GM03348 (cell line): ENCODE measurements at places on chromosomes 16 and 17.

- no peak for DNase-seq
These were observed 26.1 kb downstream of the HSBP1 start for GRCh38 chr16:83833921-83834320.

- DNase-seq: no peak
These were observed 18.7 kb upstream of the ADGRG1 start for GRCh38 chr16:57609541-57610401.

GRCh38 chr16:9212621-9213020 lies 121.2 kb downstream of the HAPSTR1 start:
- DNase-seq: no peak

DNA sequence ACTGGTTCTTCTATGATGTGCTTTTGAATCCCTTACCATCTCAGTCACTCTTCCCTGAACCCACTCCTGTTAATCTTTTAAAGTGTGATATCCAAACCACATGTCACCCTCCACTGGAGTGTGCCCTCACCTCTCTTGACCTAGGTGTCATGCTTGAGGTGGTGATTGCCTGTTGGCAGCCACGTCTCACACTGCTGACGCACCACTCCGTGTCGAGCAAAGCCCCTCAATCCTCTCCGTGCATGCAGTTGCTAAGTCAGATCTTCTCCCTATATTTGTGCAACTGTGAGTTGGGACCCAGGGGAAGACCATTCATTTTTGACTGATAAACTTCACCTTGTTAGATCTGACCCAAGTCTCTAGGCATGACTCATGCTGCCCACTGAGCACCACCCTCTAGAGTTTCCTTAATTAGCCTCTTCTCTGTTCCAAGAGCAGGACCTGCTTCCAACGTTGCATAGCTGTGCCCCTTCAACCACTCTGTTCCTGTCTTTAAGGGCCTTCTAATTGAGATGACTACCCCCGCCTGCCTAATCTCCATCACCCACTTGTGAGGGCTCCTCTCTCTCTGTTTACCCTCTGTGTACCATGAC lies 2.7 kb downstream of the MYH13 start:
- DNase-seq: no peak
